Esophagus squamous epithelium (tissue), 5 donors: ENCODE measurements at places on chromosomes 6 and 20.

DNA sequence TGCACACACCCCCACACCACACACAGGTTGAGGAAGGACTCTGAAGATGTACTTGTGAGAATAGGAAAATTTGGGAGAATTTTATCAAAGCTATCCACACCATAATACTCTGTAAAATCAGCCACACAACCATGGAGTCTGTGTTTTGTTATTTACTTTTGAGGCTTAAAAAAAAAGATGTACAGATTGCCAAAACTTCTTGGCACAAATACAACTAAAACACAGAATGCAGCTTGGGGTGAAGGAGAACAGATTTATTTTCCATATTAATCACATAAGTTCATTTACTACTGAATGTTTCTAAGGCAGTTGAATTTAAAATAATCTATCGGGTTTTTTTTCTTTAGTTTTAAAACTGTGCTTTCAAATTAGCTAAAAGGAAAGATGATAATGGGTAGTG, 32.8 kb upstream of the KCNQ5 start:
- no peak overlapping the region for H3K4me3 ChIP-seq
- H3K4me1 ChIP-seq: no peaks in the 10 kb centered on the region
- no peaks in the 10 kb centered on the region for H3K27me3 ChIP-seq
- H3K27ac ChIP-seq: no peak overlapping the region
- no peak for DNase-seq

DNA sequence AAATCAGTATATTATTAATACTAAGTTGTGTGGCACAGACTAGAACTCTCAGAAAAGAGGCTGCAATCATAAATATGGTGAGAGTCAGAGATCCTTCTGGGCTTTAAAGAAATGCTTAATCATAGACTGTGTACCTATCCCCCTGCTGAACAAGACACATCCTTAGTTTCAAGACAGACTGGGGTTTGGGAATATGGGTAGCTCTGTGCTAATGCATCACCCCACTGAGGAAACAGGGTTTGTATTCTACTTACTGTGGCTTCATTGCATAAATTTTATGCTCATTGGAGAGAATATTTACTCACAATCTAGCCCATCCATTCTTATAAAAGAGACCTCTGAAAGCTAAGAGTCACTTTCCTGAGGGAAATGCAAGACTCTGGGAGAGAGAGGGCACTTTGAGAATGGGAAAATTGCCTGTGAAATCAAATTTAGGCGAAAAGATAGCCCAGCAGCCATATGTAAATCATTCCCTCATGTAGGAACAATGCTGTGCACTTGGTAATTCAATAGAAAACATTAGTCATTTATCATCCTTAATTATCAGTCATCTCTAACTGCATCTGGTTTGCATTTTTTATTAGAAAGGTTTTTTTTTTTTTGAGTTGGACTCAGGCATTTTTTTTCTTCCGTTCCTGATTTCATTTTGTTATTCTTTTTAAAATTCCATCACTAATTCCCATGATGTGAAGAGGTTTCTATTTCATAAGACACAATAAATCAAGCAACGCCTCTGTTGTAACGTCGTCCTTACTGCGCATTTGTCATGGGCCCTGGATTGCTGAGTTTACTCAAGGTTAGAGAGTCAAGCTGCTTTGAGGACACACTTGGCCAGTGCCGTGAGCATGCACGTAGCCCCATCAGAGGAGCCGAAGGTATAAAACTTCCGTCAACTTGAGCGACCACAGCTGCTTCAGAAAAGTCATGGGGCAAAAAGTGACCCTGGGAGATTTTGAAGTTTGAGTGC, 91.8 kb downstream of the TRMT11 start:
- peak overlapping the region; percentile 66 for H3K27ac ChIP-seq
- no peaks in the 10 kb centered on the region for H3K36me3 ChIP-seq
- H3K27me3 ChIP-seq: no peaks in the 10 kb centered on the region
- no peak for DNase-seq

GRCh38 chr6:17115251-17116116, 13.6 kb downstream of the STMND1 start:
- H3K36me3 ChIP-seq: no peaks in the 10 kb centered on the region
- no peaks in the 10 kb centered on the region for H3K27me3 ChIP-seq
- no peak overlapping the region for H3K4me3 ChIP-seq
- H3K4me1 ChIP-seq: no peaks in the 10 kb centered on the region
- DNase-seq: no peak
- no peak overlapping the region for H3K27ac ChIP-seq

DNA sequence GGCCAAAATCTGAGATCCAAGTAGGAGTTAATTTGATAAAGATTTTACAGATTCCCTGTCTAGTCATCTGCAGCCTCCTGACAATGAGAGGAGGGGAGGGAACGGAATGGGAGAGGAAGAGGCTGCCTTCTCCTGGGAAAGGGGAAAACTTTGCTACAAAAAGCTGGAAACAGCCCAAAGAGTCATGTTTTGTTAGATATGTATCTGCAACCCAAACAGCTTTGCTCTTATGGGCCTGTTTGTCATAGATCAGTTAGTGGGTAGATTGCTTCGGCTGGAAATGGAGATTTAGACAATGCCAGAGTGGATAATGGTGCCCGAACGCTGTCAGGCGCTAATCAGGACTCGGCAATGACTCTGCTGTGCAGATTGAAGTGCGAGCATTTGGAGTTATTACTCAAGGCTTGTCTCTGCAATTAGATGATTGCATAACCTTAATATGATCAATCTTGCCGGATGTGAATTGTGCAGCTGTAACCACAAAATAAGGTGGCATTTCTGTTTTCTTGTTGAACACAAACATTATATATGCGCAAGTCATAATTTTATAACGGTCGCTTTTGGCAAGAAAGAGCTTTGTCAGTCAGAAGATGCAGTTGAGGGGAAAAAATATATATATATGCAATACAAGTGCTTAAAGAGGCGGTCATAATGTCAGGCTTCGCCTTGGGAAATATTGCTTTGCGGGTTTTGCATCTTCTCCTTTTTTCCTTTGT, 92.4 kb upstream of the MAFB start:
- H3K27me3 ChIP-seq: no peaks in the 10 kb centered on the region
- no peak overlapping the region for H3K27ac ChIP-seq
- no peak overlapping the region for H3K4me3 ChIP-seq
- no peaks in the 10 kb centered on the region for H3K36me3 ChIP-seq
- no peaks in the 10 kb centered on the region for H3K4me1 ChIP-seq
- no peak for DNase-seq

GRCh38 chr6:82589509-82590206, 226.0 kb downstream of the TPBG start:
- no peak for DNase-seq
- no peaks in the 10 kb centered on the region for H3K36me3 ChIP-seq
- no peaks in the 10 kb centered on the region for H3K4me1 ChIP-seq
- H3K27me3 ChIP-seq: no peaks in the 10 kb centered on the region

DNA sequence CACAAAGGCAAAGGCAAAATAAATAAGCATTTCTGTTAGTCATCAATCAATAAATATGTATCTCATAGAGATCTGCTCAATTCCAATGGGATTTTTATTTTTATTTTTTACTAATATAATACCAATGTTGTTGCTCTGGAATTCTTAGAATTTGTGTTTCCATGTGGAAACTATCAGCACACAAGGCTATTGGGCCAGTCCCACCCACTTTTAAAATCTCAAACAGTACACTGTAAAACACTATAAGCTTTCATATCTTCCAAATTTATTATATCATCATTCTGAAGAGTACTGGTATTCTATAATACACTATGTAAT, 563.8 kb upstream of the MARCKS start:
- DNase-seq: no peak
- no peaks in the 10 kb centered on the region for H3K27me3 ChIP-seq
- no peaks in the 10 kb centered on the region for H3K4me1 ChIP-seq
- no peak overlapping the region for H3K27ac ChIP-seq
- H3K36me3 ChIP-seq: no peaks in the 10 kb centered on the region
- H3K4me3 ChIP-seq: no peak overlapping the region

DNA sequence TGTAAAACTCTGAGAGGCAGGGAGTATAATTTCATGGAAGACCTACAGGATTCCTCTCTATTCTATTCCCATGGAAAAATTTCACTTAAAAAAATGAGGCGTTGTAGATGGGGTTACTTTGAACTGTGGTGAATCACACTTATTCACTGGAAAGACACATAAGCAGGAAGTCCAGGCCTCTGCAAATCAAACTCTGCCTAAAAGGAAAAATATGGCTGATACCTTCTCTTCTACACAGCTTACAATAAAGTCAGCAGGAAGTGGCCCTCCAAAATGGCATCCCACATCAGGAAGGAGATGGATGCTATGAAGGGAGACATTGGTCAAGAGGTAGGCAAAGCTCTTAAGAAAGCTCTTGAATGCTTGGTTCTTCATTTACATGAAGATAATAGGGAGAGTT, 115.9 kb downstream of the FYN start:
- peak overlapping the region; percentile 21 for H3K27ac ChIP-seq
- peaks cover 18% of the 10 kb centered on the region for H3K4me1 ChIP-seq
- H3K4me3 ChIP-seq: no peak overlapping the region
- H3K27me3 ChIP-seq: no peaks in the 10 kb centered on the region

- H3K4me1 ChIP-seq: no peaks in the 10 kb centered on the region
- no peak overlapping the region for H3K4me3 ChIP-seq
- no peaks in the 10 kb centered on the region for H3K27me3 ChIP-seq
These were observed 45.6 kb downstream of the LY86 start for GRCh38 chr6:6633898-6634734.

- H3K36me3 ChIP-seq: no peaks in the 10 kb centered on the region
- H3K4me3 ChIP-seq: no peak overlapping the region
- H3K27me3 ChIP-seq: no peaks in the 10 kb centered on the region
These were observed 67.9 kb upstream of the TGM3 start for GRCh38 chr20:2227861-2228260.

GRCh38 chr6:155599561-155599960, 143.9 kb upstream of the NOX3 start:
- H3K36me3 ChIP-seq: no peaks in the 10 kb centered on the region
- no peak overlapping the region for H3K27ac ChIP-seq
- no peaks in the 10 kb centered on the region for H3K27me3 ChIP-seq
- no peaks in the 10 kb centered on the region for H3K4me1 ChIP-seq

- H3K4me1 ChIP-seq: peaks cover 4% of the 10 kb centered on the region
- no peak overlapping the region for H3K27ac ChIP-seq
- no peak overlapping the region for H3K4me3 ChIP-seq
These were observed 53.6 kb downstream of the CDS2 start for GRCh38 chr20:5180421-5180820.

DNA sequence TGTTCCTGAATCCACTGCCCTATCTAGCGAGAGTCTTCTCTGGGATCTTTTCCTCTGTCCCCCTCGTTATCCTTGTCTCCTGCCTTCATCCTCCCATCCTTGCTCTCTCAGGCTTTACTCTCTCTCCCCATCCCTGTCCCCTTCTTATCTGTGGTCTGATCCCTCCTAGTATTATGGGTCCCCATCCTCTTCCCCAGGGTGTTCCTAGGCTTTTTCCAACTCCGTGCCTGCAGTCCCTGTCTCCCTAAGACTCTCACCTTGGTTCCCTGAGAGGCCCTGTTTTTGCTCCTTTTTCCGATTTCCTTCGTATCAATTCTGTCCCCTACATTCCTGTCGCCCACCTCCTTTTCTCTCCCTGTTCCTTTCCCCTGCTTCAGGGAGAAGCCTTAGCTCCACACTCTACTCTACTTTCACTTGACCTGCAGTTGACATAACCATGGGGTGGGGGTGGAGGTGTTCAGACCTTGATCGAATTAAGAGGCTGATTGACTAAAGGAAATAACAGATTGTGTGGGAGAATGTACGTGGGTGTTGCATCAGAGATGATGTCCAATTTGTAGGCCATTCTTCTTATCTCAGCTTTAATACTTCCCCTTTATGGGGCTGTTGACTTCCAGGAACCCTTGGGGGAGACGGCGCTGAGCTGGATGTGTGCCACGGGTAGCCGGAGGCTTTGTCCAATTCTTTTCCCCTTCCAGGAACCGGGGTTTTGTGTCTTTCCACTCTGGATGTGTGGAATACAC, 905 bp downstream of the PPARD start:
- H3K4me1 ChIP-seq: peaks cover 46% of the 10 kb centered on the region
- H3K27me3 ChIP-seq: no peaks in the 10 kb centered on the region
- no peaks in the 10 kb centered on the region for H3K36me3 ChIP-seq
- H3K27ac ChIP-seq: peak overlapping the region; percentile 89

- H3K4me1 ChIP-seq: peaks cover 10% of the 10 kb centered on the region
- no peak for DNase-seq
These were observed 10.9 kb upstream of the MYB start for GRCh38 chr6:135170238-135170637.

GRCh38 chr6:132962936-132963868, 148.8 kb downstream of the RPS12 start:
- H3K4me3 ChIP-seq: no peak overlapping the region
- DNase-seq: no peak
- no peaks in the 10 kb centered on the region for H3K4me1 ChIP-seq
- H3K27ac ChIP-seq: no peak overlapping the region
- H3K36me3 ChIP-seq: no peaks in the 10 kb centered on the region
- no peaks in the 10 kb centered on the region for H3K27me3 ChIP-seq

DNA sequence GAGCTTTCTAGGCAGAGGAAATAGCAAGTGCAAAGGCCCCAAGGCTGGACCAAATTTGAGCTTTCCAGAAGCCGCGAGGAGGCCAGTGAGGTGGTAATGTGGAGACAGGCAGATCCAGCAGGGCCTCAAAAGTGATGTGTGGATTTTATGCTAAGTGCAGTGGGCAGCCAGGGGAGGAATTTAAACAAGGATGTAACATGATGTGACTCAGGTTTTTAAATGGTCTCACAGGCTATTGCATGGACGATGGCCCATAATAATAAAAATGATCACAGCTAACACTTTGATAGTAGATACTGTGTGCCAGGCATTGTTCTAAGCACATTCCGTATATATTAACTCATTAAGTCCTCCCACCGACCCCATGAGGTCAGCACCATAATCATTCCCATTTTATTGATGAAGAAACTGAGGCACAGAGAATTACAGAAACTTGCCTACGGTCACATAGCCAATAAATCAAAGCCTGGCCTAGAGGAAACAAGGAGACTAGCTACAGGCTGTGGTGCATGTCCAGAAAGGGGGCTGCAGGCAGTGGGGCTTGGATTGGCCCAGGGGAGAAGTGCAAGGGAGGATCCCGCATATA, 18.0 kb upstream of the PREX1 start:
- DNase-seq: no peak
- H3K27ac ChIP-seq: no peak overlapping the region
- no peaks in the 10 kb centered on the region for H3K4me1 ChIP-seq
- H3K36me3 ChIP-seq: no peaks in the 10 kb centered on the region
- H3K27me3 ChIP-seq: no peaks in the 10 kb centered on the region

DNA sequence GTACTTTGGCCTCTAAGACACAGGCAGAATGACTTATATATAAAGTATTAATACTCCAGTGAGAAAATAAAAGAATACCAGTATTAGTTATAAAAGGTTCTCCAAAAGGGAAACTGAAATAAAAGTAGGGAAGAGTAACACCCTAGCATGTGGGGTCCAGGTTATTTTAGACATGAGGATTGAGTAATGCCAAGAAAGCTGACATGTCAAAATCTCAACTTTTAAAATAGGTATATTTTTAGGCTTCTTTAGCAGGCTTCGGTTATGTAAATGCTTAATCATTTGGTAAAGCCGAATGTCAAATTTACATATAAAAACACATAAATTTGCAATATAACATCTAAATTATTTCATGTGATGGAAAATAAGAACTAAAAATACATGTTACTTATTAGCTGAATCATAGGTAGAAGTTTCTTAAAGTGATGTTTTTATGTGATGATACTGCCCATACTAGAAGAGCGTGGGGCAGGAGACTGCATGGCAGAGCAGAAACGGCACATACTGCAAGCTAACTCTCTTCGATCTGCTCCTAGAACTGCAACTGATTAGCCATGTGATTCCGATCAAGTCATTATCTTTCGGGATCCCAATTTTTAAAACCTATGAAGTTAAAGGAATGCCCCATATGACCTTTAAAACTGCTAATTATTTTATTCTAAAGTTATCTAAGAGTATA, 129.4 kb upstream of the DST start:
- no peaks in the 10 kb centered on the region for H3K27me3 ChIP-seq
- peaks cover 17% of the 10 kb centered on the region for H3K4me1 ChIP-seq
- no peak overlapping the region for H3K4me3 ChIP-seq
- DNase-seq: no peak
- no peaks in the 10 kb centered on the region for H3K36me3 ChIP-seq
